ENCODE measurements at places on chromosomes 3 and 15. TPM values are rescaled to one million over a fixed set of nuclear protein-coding genes. Genes with fewer than 3 reads are reported as not detected.

GRCh38 chr3:45870099-45870498, 16.2 kb upstream of the CCR9 start:
- no peak for DNase-seq
- H3K27ac ChIP-seq, result no peak overlapping the region
- H3K4me1 ChIP-seq, result no peaks in the 10 kb centered on the region
- no peak overlapping the region for H3K4me3 ChIP-seq
- H3K27me3 ChIP-seq, result no peaks in the 10 kb centered on the region
- H3K36me3 ChIP-seq, result no peaks in the 10 kb centered on the region

DNA sequence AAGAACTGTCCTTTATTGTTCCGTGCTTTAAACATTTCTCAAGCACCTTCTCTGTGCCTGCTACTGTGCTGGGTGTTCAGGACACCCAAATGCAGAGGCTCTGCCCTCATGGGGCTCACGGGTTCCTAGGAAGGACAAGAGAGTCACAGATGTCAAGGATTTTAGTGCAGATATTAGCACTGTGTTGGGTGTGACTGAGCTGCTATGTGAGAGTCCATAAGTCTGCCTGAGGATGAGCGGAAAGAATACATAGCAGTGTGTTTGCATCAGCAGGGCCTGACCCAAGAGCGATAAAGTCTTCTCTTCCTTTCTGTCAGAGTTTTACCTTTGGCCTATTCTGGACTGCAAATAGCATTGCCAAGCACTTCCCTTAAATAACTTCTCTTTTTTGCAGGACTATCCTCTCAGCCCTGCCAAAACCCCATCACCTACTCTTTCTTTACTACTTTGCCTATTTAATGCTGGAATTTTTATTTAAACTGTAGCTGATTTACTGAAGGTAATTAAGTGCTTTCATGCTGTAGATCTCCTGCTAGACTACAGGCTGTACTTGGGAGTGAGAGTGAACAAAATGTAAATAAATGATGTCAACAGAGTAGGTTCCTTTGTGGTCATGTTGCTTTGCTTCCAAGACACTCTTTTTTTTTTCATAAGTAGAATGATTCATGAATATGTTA, 459.4 kb upstream of the TPRG1 start:
- no peak for DNase-seq
- H3K27ac ChIP-seq, result peak overlapping the region; percentile 33
- H3K4me3 ChIP-seq, result no peak overlapping the region
- H3K27me3 ChIP-seq, result no peaks in the 10 kb centered on the region
- H3K4me1 ChIP-seq, result peaks cover 4% of the 10 kb centered on the region
- H3K36me3 ChIP-seq, result peaks cover 9% of the 10 kb centered on the region

GRCh38 chr3:5784690-5785089, 597.2 kb downstream of the EDEM1 start:
- no peak for DNase-seq
- no peaks in the 10 kb centered on the region for H3K4me1 ChIP-seq
- H3K27ac ChIP-seq, result no peak overlapping the region
- H3K36me3 ChIP-seq, result no peaks in the 10 kb centered on the region
- no peak overlapping the region for H3K4me3 ChIP-seq
- no peaks in the 10 kb centered on the region for H3K27me3 ChIP-seq

- peaks cover 45% of the 10 kb centered on the region for H3K4me1 ChIP-seq
- peak overlapping the region; percentile 96 for H3K27ac ChIP-seq
- no peak for DNase-seq
- H3K4me3 ChIP-seq, result no peak overlapping the region
- peaks cover 51% of the 10 kb centered on the region for H3K36me3 ChIP-seq
- no peaks in the 10 kb centered on the region for H3K27me3 ChIP-seq
Measured at GRCh38 chr3:124815781-124816180, 71.4 kb downstream of the ITGB5 start.

DNA sequence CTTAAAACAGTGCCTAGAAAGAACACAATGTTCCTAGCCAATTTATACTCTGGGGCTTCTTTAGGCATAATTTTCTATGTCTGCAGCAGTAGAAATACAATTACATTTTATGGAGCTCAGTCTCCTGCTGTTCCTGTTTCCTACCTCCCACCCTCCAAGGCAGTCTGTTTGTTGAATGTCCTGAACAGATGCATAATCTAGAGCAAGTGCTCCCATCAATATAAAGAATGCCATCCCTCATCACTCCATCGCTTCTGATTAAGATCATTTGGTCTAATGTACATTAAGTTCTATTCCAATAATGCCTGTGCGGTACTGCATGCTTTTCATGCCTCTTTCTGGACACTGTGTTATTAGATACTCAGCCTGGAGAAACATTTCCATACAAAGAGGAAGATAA, 869.8 kb upstream of the CFAP20DC start:
- no peak for DNase-seq
- H3K4me1 ChIP-seq, result no peaks in the 10 kb centered on the region
- H3K27me3 ChIP-seq, result no peaks in the 10 kb centered on the region
- H3K27ac ChIP-seq, result no peak overlapping the region

DNA sequence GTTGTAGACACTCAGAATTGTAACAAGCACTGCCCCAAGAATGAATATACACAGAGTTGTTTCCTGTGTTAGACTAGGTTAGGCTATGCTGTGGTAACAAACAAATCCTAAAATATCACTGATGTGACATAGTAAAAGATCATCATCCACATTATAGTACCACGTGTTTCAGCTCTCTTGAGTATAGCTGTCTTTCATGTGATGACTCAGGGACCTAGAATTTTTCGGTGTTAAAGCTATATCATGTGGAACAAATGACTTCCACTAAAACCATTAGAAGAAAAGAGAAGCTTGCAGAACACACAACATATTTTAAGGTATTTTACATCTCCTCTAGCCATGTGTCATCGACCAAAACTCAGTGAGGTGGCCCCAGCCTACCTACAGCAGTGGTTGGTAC, 307.9 kb upstream of the RBMS3 start:
- no peak overlapping the region for H3K4me3 ChIP-seq
- H3K27ac ChIP-seq, result no peak overlapping the region
- H3K36me3 ChIP-seq, result no peaks in the 10 kb centered on the region

- no peak overlapping the region for H3K4me3 ChIP-seq
- peaks cover 3% of the 10 kb centered on the region for H3K4me1 ChIP-seq
- H3K27ac ChIP-seq, result no peak overlapping the region
- peaks cover 7% of the 10 kb centered on the region for H3K36me3 ChIP-seq
- no peak for DNase-seq
Measured at GRCh38 chr15:101013201-101013550, 94.0 kb downstream of the LRRK1 start.

The SLCO2A1 gene
- 111 TPM for total RNA-seq

The ACKR4 gene
- 12.8 TPM for total RNA-seq

The GOLGA6A gene
- total RNA-seq, result not detected

All from ascending aorta (tissue), 2 donors.